ENCODE measurements at places on chromosomes 6 and 20.

DNA sequence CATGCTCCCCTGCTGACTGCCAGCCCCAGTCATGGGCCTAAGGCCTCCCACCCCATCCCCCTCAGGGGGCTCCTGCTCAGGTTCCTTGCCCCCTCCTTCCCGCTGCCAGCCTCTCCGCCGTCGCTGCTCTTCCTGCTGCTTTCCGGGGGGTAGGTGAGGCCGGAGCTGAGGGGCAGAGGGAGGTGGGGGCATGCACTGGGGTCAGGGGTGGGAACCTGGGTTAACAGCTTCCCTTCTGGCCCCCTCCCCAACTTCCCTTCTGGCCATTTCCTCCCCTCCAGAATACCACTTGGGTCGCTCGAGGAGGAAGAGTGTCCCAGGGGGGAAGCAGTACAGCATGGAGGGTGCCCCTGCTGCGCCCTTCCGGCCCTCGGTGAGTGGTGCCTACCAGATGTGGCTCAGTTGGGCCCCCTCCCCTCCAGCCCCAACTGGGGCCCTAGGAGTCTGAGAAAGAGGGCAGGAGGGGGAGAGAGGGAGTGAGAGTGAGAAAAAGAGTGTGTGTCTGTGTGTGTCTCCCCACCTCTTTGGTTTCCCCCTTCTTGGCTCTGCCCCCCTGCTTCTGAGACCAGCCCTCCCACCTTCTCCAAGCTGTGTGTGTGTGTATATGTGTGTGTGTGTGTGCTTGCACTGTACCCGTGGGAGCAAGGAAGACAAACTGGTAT, 12.1 kb downstream of the SYNGAP1 start:
- no peak for DNase-seq

GRCh38 chr6:50840112-50840810, 21.6 kb downstream of the TFAP2B start:
- no peak for DNase-seq

DNA sequence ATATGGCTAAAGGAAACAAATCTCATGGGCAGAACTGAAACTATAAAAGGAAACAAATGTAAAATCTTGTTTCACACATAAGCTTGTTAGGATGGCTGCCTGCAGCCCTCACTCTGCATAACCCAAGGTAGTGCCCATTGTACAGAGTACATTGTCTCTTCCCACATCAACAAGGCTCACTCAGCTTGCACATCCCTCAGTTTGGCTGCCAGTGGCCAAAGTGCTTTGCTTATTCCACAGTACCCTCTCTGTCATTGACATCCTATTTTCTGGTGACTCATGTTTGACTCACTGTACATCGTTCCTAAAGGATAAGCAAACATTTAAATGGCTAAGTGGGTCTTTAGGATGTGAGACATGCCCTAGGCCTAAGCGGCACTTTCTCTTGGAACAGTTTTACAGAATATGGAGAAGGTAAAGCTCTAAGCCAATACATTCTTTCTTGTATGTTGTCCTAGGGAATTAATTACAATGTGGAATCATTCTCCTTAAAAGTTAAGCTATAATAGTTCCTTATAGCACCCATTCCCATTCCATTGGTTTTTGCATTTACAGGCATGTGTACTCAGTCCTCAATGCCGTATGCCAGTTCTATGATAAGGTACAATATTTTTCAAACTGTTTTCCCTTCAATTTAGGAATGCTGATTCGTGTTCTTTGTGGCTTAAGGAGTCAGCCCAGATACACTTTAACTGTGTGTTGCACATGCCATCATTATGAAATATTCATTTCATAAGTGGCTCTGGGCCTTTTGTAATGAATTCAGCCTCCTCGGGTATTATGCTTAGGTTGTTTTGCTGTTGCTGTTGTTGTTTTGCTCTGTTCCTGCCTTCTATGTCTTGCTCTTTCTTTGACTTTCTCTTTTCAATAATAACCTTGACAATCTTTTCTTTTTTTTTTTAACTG, 5.5 kb downstream of the ANKEF1 start:
- no peak for DNase-seq

DNA sequence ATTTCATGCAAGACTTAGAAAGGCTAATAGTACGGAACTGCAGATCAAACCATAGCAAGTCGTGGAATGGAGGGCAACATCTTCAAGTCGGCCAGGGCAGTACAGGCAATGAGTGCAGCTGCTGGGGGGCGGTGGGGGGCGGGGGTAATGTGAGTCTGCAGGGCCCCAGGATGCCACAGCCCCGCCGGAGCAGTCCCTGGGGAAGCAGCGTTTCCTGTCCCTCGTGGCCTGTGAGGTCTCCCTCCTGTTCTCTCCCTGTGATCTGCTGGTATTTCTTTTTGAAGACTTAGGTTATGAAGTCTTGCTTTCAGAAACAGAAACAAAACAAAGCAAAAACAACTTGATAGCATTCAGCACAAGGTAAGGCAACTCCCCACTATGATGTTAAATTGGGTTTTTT, 351.9 kb downstream of the FOXA2 start:
- DNase-seq = no peak

GRCh38 chr6:66555082-66555481, 848.1 kb upstream of the EYS start:
- DNase-seq = no peak

DNA sequence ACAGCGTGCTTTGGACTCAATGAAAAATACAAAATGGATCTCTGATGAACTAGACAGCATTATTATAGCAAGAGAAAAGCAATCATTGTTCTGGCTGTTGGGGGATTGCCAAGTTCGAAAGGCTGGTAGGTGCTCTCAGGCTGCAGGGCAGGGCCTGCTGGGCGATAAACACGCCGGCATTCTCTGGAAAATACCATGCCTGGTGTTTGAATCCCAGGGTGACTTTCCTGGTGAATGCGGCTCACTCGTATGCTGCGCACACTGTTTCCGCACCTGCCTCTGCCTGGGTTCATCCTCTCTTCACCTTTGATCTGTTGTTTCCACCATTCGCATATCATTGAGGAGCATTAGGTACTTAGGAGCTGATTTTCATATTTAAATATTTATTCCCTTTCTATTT, 37.4 kb downstream of the GCNT2 start:
- no peak for DNase-seq

DNA sequence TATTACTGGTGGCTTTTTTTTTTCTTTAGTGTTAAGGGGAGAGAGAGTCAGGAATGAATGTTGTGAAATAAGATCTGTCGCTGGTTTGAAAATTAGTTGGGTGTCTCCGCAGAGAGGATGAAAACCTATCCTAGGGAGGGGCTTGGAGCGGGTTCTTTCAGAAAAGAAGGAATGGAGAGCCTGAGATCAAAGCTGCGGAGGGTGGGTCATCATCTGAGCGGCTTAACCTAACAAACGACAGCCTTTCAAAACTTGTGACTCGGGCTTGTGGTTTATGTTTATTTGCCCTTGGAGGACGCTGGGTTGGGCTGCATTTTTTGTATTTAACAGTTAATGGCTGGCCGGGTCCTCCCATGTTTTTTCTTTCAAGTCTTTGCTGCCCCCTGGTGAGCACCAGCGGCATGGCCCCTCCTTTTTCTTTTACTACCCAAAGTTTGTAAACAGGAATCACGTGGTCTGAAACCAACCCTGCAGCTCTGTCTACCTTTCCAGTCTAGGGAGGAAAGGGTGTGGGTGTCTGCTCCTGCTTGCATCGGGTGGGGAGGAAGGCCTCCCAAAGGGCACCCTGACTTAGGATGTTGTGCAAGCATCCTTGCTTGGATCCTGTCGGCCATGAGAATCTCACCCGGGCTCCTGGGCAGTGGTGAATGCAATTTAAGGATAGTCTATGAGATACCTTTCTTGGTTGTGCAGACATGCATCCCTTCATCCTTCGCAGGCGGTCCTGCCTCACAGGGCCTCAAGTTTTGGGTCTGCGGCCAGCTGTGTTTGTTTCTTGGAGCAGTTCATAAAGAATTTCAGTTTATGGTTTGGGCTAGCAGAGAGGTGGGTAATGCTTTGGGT, 2.2 kb downstream of the PIM1 start:
- DNase-seq = peak; percentile 71

DNA sequence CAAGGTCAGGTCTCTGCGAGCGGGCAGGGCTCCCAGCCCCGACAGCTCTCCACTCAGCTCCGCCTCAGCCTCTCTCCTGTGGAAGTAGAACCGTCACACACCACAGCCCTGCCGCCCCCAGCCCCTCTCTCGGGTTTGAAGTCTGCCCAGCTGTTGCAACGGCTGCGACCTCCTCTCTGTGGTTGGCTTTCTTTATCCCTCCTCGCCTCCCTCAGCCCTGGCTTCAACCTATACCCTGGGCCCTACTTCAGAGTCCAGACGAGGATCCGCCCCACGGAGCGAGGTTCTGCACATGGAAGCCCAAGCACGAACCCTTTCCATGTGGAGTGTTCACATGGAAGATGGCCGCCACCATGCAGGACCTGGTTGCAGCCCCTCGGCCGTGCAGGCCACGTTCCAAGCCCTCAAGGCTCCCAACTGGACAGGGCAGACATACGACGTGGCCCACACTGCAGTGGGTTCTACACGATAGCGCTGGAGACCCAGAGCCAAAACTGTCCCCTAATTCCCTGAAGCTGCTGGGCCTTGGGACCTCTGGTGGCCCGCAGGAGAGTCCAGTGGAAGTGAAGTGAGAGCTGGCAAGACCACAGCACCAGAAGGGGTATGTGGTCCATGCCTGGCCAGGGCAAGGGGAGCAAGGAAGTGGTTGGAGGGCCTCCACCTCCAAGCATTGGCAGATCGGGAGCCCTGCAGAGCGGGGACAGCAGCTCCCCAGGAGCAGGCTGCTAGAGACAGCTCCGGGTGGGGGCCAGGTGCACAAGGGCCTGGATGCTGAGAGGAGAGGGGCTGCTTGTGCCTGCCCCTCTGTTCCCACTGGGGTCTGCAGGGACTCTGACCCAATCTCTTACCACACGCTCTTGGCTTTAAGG, 69.8 kb downstream of the GINS1 start:
- DNase-seq = no peak

Data from esophagus squamous epithelium (tissue), 5 donors.